ENCODE measurements at places on chromosomes 1 and 21. TPM values are rescaled to one million over a fixed set of nuclear protein-coding genes. Genes with fewer than 3 reads are reported as not detected.

Gene RAB42
- 0.51 TPM for total RNA-seq

Gene OR2W3
- total RNA-seq: not detected

Gene FAAH
- total RNA-seq: 20.8 TPM

Gene HAO2
- not detected for total RNA-seq

Gene TRIM62
- 7.3 TPM for total RNA-seq

Gene CLCA1
- 0.14 TPM for total RNA-seq

Gene C1orf226
- total RNA-seq: 0.46 TPM

Gene WNT9A
- 1.5 TPM for total RNA-seq

Gene CD1C
- not detected for total RNA-seq

Gene KLHL17
- 20.5 TPM for total RNA-seq

Gene TSPEAR
- not detected for total RNA-seq

Gene CNIH3
- 0.14 TPM for total RNA-seq

Gene GPR37L1
- total RNA-seq: 0.07 TPM

Gene MYOM3
- under 0.01 TPM for total RNA-seq

Gene NR0B2
- total RNA-seq: not detected

Gene FAM167B
- not detected for total RNA-seq

Gene DIRAS3
- 0.46 TPM for total RNA-seq

Gene SLFNL1
- total RNA-seq: under 0.01 TPM

Gene PROX1
- total RNA-seq: 0.28 TPM

Gene KIF21B
- 0.56 TPM for total RNA-seq

Gene GPATCH4
- total RNA-seq: 35.7 TPM

Gene FCER1G
- 0.42 TPM for total RNA-seq

Gene KCNA3
- not detected for total RNA-seq

Data from airway epithelial cell (primary cell).